GM19239 (cell line): ENCODE measurements at places on chromosomes 5 and 9.
A peak's percentile ranks its signal among the peaks of the same experiment; 100 is the strongest.

GRCh38 chr9:7408845-7409244 is 390.7 kb downstream of the DMAC1 start:
- DNase-seq: no peak

DNA sequence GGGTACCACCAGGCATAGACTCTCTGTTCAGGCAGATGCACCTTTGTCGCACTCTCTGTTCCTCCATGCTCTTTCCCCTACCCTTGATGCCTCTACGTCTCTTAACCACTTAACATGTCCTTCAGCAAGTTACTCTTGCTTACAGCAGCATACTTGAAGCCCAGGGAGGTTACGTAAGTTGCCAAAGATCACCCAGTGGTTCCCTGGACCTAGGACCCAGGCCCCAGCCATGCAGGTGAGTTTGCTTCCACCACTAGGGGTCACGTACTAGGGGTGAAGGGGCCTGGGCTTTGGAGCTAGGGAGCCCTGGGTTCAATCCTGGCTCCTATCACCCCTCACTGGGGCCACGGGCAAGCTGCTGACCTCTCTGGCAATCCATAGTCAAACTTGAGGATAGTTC is 8.9 kb downstream of the AKNA start:
- DNase-seq: no peak

DNA sequence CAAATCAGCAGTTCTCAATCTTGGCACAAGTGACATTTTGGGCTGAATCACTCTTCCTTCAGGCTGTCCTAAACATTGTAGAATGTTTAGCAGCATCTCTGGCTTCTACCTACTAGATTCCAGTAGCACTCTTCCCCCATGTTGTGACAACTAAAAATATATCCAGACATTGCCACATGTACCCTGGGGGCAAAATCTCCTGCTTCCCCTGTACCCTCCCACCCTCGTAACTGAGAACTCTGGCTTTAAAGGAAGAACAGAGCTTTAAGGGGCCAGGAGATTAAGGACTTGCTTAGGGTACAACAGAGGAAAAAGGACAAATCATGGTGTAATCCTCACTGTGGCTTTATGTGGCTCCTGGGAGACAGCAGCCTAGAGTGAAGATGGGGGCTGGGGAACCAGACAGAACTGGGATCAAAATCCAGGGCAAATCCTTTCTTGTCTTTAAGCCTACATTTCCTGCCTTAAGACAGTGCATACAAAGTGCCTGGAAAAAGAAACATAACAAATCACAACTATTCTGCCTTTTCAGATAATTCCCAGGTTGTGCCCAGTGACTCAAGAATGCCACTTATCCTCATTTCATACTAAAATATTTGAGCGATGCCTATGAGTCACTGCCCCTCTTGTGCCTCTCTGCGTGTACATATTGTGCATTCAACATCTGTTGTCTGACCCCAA is 109.3 kb downstream of the DAPK1 start:
- no peak for DNase-seq

DNA sequence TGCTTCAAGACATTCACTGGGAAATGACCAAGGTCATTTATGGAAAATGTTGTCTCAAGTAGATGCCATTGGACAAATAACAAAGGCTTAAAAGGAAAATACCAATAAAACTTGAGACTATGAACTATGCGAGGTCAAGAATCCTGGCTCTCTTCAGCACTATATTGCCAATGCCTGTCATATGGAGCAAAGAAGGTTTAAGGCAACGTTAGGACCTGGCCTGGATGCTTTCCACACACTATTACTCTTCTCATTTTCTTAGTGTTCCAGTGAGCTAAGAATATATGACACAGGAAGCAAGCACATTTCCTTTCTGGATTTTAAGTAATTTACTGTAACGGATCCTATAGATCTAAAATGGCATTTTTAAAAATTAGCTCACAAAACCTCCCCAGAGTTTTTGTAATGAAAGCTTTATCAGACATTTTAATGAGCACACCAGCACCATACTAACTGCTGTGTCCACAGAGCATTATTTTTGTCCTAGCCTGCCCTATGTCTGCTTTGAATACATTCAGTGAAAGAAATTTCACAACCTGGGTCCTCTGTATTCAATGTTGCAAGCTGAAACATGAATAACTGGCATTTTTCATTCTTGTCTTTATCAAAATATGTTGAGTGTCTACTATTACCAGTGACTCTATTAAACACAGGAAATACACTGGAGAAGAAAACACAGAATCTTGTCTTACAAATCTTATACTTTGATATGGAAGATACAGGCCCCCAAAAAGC is 315.6 kb downstream of the CETN3 start:
- DNase-seq: no peak

DNA sequence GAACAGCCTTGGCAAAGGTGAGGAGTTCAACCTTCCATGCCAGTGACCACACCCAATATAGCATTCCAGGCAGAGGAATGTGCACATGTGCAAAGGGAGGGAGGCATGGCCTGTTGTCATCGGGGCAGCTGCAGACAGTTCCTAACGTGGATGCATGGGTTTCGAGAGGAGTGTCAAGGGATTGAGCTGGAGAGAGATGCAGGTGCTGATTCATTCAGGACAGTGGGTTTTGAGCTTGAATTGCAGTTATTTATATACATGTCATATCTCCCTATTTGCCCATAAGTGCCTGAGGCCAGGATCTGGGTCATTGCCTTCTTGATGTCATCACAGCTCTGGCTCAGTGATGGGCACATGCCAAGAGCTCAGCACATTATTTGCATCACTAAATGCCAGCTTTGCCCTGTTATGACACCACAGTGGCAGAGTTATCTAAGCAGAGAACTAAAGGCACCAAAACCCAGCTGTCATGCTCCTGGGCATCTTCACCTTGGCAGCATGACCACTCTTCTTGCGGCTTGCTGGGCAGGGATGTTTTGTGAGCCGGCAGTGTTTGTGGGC is 278.0 kb downstream of the NTRK2 start:
- no peak for DNase-seq

DNA sequence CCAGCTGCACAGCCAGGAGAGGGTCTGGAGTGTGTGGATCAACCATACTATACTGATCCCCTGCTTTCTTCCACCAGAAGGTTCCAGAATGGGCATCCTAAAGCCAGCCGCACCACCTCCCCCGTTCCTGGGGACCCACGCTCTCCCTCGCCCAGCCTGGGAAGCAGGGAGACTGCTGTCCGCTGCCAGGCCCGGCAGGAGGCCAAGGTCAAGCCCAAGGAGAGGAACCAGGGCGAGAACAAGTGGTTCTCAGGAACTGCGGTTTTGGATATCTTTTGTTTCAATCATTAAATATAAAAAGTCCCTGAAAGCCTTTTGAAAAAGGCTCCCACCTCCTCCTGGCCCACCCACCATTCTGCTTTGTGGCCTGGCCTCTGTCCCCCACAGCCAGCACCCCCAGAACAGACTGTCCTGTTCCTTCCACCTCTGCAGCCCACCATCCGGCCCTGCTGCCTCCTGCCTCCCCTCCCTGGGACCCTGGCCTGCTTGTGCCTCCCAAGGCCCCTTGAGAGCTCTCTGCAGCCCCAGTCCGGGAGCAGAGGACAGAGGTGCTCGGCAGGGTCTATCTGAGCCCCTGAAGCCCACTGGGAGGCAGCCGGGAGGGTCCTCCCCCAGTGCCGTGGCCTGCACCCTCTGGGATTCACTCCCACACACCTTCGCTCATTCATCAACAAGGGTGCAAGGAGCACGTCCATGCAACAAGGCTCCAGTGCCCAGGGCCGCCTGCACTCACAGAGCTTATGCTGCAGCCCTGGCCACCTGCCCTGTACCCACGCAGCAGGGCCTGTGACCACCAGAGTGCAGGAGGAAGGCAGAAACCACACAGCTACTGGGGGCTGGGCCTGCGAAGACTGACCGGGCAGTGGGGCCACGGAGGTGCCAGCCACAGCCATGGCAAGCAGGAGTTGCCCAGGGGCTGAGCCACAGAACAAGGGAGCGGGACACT is 614 bp upstream of the LCN6 start:
- DNase-seq: no peak

DNA sequence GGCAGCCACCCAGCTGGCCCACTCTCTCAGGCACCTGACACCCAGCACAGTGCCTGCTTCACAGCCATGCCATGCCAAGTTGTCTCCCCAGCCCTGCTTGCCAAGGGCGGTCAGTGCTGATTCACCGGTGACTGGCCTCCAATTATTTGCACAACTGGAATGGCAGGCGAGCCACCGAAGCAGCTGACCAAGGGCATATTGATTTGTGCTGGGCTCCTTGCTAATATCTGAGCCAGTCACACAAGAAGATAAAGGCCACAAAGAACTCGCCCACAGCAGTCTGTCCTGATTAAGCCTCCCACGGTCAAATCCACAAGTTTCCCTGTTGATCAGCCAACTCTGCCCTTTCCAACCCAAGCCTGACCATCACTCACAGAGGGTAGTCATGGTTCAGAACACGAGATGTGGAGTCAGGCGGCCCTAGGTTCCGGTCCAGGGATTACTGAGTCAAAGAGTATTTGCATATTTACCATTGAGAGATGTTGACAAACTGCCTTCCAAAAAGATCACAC is 6.4 kb upstream of the EEIG1 start:
- no peak for DNase-seq

DNA sequence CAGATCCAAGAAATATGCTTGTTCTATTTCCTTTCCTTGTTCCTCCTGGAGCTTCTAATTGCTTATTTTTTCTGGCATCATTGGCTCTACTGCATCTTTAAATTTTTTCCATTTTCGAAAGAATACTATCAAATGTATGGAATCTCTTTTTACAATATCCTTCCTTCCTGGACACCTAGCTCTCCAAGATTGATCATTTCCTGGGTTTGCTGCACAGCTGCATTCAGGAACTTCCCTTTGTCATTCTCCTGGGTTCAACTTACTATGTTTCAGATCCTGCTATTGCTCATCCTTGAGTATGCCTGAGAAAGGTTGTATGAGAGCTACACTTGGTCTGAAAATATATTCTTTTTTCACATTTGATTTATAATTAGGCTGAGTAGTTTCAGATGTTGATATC is 73.7 kb upstream of the ERCC6L2 start:
- DNase-seq: no peak

- no peak for DNase-seq
Measured at GRCh38 chr9:70778568-70778967, 342.9 kb downstream of the TRPM3 start.

- DNase-seq: no peak
Measured at GRCh38 chr5:51686622-51687021, 303.4 kb downstream of the ISL1 start.

GRCh38 chr5:94473936-94474335 is 144.5 kb downstream of the KIAA0825 start:
- no peak for DNase-seq

DNA sequence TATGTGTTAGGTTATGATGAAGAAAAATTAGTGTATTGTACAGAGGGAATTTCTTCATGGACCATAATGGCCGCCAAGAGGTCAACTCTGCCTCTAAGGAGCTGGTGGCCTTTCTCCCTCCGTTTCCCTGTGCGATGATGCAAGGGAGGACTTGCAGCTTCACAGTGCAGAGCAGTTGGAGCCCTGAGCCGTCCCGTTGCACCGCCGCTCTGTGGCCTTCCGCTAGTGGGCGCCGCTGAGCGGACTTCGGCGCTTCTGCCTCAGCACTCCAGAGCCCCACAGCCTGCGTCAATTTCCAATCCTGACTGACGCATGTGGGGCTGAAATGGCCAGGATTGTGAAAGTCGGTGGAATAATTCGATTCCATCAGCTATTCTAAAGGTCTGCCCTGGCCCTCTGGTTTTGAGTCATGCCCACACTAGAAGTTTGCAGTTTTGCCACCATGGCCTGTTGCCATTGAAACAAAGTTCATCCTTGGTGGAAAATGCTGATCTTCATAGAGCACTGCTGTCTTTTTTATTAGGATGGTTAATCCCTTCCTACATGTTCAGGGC is 22.7 kb upstream of the LECT2 start:
- peak; percentile 16 for DNase-seq

- peak; percentile 62 for DNase-seq
Measured at GRCh38 chr5:56588636-56589480, 226.5 kb upstream of the MAP3K1 start.

DNA sequence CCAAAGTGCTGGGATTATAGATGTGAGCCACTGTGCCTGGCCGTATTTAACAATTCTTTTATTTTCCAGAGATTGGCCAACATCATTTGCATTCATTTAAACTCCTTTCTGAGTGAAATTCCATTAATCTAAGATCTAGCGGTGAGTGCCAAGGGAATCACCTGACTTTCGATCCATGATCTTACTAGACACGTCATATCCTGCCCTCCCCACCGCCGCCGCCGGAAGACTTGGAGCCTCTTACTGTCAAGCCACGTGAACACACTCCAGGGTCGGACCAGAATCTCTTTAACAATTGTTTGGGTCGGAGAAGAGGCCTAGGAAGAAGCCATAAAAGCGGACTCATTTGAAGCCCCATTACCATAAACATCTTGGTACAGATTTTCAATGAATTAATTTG is 12.9 kb downstream of the INPP5E start:
- DNase-seq: no peak

DNA sequence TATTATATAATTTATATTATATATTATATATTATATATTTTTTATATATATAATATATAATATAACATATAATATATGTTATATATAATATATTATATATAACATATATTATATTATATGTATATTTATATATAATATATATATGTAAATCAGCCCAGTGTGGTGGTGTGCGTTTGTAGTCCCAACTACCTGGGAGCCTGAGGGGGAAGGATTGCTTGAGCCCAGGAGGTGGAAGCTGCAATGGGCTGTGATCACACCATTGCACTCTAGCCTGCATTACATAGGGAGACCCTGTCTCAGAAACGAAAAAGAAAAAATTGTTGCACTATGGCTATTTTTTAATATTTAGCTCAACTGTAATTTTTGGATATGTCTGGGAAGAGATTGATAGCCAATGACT is 52.4 kb downstream of the NSD1 start:
- DNase-seq: no peak

GRCh38 chr5:180291234-180291940 is 496 bp downstream of the MAPK9 start:
- peak; percentile 37 for DNase-seq

GRCh38 chr9:112544477-112544876 is 57.9 kb downstream of the KIAA1958 start:
- DNase-seq: no peak
